ENCODE measurements at places on chromosomes 1 and 21. TPM values are rescaled to one million over a fixed set of nuclear protein-coding genes. Genes with fewer than 3 reads are reported as not detected.

The EPHA2 gene
- 152 TPM for total RNA-seq

The RGL1 gene
- 19.4 TPM for total RNA-seq

The RIIAD1 gene
- not detected for total RNA-seq

The KCNE2 gene
- not detected for total RNA-seq

The FAM78B gene
- total RNA-seq = 0.32 TPM

The NFASC gene
- total RNA-seq = 10.1 TPM

The TNFRSF18 gene
- total RNA-seq = not detected

The TMEM39B gene
- total RNA-seq = 3.6 TPM

The GIPC2 gene
- 1.2 TPM for total RNA-seq

The SEMA4A gene
- 0.55 TPM for total RNA-seq

Data from smooth muscle cell of the umbilical artery (primary cell).